LoVo (cell line): ENCODE measurements at places on chromosomes 12 and 14.

DNA sequence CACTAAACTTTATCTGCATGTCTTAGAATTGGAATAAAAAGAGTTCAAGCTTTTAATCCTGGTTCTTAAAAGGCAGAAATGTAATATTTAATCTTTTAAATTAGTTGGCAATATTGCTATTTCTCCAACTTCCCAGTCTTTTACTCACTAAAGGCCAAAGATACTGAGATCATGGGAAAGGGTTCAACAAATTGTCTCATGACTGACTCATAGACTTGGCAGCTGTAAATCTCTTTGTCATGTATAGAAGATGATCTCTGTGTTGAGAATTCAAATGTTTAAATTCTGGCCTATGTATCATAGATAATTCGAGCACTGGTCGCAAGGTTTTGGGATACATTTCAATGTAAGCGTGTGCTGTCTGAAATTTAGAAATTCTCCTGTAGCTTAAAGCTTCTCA lies 40.1 kb upstream of the STRAP start:
- DNase-seq: no peak

- DNase-seq: no peak
Measured at GRCh38 chr14:92990456-92991430, 67.8 kb downstream of the CHGA start.

GRCh38 chr14:22519877-22520685 lies 68.9 kb downstream of the DAD1 start:
- DNase-seq: no peak

DNA sequence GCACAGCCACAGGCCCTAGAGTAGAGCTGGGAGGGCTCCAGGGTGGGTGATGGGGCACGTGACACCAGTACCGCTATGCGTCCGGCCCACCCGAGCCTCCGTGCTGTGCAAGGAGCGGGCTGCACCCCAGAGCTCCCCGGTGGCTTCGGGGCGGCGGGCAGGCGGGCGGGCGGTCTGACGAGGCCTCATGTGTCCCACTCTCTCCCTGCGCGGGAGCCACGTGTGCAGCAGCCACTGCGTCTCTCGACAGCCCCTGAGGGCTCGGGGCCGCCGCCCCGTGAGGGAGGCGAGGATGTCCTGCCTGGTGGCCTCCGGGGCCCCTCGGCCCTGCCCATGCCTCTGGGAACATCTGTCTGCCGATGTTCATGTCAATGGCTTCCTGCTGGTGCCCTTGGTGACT lies 51.2 kb upstream of the FBRSL1 start:
- DNase-seq: no peak

- no peak for DNase-seq
Measured at GRCh38 chr12:124564971-124565491, 2.4 kb downstream of the NCOR2 start.

- no peak for DNase-seq
Measured at GRCh38 chr12:74899031-74899829, 310.4 kb downstream of the KCNC2 start.

DNA sequence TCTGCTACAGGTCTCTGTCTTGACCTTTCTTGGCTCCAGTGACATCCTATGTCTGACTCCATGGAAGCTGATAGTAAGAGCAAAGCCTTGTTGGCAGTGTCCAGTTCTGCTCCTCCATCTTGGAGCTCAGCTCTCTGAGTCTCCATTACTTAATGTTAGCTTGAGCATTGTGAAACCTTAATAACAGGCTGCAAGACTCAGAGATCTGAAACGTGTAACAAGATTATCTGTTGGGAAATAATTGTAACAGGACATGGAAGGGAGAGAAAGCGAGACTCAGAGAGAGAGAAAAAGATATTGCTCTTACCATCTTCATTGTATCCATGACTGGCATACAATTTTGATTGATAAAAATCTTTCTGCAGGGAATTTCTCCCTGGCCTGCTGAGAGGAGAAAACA lies 1365.7 kb downstream of the AACS start:
- DNase-seq: no peak

GRCh38 chr14:99781853-99782610 lies 11.2 kb upstream of the EML1 start:
- DNase-seq: no peak

GRCh38 chr14:32190673-32191072 lies 11.2 kb upstream of the RNU6-7 start:
- DNase-seq: no peak

DNA sequence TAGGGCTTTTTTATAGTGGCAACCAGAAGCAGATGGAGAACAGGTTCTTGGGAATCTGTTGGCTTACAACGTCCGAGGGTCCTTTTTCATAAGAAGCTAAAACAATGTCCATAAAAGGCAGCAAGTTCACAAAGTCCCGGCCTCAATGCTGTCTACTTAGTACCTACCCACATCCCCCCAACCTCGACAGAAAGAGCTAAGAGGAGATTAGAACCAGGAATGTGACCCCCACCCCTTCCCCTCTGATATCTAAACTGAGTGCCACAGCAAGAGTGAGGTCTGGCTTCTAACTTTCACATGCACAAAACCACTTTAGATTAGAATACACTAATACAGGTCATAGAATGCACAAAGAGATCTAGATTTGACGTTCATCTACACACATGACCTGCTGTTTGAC lies 4.5 kb downstream of the DPF3 start:
- DNase-seq: no peak

GRCh38 chr14:70803321-70804310 lies 5.7 kb downstream of the MAP3K9 start:
- DNase-seq: no peak

DNA sequence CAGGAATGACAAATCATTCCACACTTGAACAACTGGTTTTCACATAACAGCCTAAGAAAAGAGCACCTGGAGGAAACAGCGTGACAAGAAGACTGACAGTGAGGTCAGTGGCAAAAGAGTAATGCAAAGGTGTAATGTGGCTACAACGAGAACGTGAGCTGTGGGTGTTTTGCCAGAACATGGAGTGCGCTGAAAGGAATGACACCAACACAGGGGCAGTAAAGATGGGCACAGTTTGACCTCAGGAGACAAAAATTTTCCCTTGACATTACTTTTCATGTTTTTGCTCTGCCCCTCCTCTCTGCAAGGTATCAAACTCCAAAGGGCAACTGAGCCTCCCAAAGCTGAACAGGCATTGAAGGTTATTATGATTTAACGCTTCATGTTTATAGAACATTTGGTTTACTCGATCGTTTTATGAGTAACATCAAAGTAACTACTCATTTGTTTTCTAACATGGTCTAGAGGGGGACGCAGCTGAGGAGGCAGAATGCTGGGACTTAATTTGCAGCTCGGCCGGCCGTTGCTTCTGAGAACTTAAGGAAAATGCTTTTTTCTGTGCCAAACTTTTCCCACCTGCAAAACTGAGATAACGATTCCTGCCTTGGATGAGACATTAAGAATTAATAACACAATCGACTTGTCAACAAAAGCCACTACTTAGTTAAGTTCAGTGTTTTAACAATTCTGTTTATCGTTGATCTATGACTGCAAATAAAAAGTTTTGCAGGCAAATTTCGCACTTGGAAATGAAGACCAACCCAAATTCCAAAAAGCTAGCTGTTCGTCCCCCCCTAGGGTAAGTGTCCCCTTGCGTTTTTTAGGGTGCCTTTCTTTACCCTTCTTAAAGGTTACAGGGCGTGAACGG lies 954 bp downstream of the HAUS4 start:
- DNase-seq: no peak

GRCh38 chr12:52676163-52676562 lies 4.0 kb downstream of the KRT1 start:
- DNase-seq: no peak

- DNase-seq: no peak
Measured at GRCh38 chr14:92382677-92383076, 59.7 kb downstream of the SLC24A4 start.

DNA sequence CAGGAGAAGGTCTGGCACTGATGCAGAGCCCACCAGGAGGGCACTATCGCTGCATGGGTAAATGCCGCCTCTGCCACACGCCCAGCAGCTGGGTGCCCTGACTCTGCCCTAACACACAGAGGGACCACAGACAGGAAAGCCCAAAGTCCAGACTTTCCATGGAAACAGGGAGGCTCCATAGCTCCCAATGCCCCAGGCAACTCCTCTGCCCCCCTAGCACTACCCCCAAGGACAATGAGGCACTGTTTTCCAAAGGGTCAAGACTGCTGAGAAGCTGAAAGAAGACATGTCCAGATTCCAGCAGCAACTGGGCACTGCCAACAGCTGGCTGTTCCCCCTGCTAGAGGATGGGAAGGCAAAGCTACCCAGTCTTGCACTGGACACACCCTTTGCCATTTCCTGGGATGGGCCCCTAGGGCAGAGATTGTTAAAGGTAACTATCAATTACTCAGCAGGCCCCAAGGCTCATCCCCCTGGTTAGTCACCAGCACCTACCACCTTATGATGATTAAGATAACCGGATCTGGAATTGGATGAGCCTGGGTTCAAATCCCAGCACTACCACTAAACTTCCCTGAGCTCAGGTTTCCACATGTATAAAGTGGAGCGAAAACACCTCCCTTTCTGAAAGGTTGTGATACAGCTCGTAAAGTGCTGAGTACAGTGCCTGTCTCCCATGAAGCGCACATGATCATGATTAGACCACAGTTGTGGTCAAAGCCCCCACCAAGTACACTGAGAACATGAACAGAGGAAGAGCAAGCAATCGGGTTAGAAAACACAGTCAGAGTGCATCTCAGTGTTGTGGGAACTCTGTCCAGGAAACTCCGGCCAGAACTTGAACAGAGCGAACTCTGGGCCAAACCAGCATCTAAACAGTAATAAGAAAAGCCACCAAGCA lies 3.3 kb downstream of the PXN start:
- DNase-seq: peak; percentile 90

DNA sequence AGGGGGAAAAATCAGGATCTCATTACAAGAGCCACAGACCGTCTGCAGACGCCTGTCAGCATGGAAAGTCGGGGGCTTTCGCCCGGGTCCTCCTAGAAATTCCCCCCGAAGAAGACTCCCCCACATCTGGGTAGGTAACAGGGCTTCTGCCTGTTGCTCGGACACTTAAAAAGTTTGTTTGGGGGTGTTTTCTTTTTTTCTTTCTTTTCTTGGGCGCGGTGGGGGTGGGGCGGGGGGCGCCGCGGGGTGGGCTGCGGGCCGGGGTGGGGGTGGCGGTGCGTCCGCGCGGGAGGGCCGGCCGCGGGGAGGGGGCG lies 358 bp downstream of the ELK3 start:
- no peak for DNase-seq

DNA sequence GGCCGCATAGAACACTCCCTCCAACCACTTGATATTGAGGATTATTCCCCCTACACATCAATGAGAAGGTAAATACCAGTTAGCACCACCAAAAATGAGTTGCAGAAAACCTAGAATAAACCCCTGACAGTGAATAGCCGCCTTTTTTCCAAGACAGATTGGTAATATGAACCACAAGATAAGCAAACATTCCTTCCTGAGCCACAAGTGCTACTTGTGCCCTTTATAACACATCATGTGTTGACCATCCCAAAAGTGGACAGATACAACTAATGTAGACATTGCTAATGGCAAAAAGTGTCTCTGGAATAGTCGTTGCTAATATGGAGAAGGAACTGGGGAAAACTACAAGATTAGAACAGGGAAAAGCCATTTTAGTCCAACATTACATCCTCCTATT lies 17.2 kb downstream of the NOXRED1 start:
- DNase-seq: no peak

GRCh38 chr12:32437095-32437515 lies 37.7 kb downstream of the FGD4 start:
- peak; percentile 69 for DNase-seq

- DNase-seq: no peak
Measured at GRCh38 chr12:132071040-132071810, 72.9 kb downstream of the DDX51 start.

DNA sequence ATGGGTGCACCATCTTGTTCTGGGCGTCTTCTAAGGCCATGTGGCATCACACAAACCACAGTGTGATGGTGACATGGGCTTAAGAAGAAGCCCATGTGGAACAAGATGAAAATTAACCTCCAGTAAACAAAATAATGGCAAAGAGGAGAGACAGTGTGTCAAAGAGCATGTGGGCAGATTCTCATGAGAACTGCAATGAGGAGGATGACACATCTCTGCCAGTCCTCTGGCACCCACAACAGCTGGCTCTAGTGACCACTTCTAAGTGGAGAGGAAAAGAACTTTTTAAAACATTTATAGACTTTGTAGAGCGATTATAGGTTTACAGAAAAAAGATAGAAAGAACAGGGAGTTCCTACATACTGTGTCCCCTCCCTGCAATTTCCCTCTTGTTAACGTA lies 401.4 kb downstream of the ATP23 start:
- DNase-seq: no peak

GRCh38 chr12:74957231-74957630 lies 252.4 kb downstream of the KCNC2 start:
- no peak for DNase-seq

DNA sequence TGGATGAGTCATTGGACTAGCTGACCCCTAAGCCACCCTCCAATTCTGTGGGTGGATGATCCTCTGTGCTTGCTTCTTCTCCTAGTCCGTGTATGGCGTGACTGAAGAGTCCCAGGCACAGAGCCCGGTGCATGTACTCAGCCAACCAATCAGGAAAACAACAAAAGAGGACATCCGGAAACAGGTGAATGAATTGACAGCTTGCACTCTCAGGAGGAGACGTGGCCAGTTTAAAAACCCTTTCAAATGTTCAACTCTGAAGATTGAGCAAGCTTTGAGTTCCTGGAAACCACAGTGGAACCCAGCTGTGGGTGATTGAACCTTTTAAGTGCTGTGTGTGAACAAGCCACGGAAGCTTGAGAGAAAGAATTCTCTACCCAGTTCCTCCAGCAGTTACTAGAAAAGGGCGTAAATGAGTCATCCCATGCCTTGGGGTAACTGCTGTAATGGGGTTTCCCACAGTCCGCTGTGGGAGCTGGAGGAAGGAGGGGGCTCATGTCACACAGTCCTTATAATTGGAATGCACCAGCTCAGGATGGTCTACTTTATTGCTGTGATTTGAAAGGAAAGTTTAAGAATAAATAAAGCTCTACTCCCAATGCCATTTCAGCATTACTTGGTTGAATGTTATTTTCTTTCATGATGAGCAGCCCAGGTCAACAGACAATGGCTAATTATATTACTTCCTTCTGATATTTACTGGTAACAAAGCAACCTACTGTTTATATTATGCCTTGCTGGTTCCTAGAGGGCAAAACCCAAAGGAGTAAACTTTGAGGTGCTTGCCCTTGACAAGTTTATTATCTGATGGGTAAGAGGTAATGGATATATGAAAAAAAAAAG lies 417.0 kb downstream of the DPF3 start:
- DNase-seq: peak; percentile 5
